ENCODE measurements at places on chromosomes 1 and 21.

DNA sequence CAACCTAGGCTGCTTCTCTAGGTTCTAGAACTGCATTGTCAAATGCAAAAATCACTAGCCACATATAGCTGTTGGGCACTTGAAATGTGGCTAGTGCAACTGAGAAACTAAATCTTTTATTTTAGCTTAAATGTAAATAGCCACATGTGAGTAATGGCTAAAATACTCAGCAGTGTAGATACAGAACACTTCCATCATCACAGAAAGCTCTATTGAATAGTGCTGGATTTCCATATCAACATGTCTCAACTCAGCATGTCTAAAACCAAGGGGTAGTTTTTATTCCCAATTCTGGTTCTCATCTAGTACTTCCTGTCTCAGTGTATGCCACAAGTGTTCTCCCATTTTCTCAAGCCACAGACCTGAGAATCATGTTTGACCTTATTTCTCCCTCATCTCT lies 7.5 kb upstream of the TP53BP2 start:
- DNase-seq: no peak

- no peak for DNase-seq
These were observed 248.9 kb downstream of the PLPP3 start for GRCh38 chr1:56330391-56331026.

GRCh38 chr1:205813755-205814058 lies 709 bp upstream of the SLC41A1 start:
- no peak for DNase-seq

DNA sequence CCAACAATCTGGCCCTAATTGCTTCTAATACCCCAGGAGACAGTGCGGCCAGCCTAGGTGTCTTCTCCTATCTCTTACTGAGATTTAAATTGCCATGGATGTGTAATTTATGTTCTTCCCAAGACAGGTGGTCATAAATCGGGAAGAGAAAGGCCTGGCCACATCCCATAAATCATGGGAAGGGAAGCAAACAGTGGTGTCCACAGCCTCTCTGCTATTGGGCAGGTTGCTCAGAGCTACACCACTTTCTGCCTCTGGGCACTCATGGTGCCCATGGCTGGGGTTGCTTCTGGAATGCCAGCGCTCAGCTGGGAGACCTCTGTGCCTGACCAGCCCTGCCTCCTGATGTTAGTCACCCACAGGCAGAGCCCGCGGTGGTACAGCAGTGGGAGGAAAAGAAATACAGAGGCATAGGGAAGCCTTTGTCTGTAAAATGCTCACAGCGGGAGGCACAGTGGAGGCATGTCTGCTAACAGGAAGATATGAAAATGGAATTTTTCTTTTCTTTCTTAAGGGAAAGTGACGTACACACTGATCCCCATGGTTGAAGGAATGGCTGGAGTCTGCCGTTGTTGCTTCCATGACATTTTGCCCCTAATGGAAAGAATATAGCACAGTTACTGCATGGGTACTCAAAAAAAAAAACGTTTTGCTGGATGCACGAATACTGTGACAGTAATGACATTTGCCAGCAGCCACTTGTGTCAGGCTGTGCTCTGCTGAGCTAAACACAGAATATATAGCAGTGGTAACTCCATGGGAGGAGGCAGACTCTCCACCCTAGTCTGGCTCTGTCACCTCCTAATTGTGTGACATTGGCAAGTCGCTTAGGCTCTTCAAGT lies 21.9 kb downstream of the MTARC1 start:
- DNase-seq: no peak

DNA sequence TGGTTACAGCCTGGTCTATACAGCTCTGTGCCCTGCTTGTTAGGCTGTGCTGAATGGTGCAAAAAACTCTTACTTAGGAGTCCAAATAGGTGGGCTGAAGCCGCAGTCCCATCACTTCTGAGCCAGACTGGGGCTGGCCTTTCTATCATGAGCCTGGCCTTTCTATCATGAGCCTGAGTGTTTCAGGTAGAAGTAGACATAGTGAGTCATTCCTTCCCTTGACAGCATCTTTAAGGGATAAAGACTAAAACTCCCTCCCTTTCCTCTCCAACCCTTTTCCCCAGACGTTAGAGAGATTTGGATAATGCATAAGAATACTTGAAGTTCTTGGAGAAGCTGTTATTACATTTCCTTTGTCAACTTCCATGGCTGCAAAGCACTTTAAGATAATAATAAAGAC lies 46.5 kb upstream of the PARP1 start:
- DNase-seq: no peak

DNA sequence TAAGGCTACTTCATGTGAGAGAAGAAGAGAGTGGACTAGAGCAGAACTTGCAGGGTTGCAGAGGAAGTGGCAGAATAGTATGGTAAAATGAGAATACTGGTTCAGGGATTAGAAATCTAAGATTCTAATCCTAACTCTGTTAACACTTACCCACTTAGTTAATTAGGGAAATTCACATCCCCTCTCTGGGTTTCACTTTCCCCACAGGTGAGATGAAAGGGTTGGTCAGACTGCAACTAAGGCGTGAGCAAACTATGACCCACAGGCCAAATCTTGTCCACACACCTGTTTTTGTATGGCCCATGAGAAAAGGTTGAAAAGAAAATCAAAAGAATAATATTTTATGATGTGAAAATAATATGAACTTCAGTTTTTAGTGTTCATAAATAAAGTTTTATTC lies 117.5 kb downstream of the MACF1 start:
- no peak for DNase-seq

DNA sequence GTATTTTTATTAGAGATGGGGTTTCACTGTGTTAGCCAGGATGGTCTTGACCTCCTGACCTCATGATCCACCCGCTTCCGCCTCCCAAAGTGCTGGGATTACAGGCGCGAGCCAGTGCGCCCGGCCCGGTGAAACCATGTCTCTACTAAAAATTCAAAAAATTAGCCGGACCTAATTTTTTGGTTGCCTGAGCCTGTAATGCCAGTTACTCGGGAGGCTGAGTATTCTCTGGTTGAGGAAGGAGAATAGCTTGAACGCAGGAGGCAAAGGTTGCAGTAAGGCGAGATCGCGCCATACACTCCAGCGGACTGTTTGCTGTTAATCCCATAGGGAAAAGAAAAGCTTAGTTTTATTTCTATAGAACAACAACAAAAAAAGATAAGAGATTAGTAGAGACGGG lies 29.9 kb upstream of the HJV start:
- DNase-seq: no peak

DNA sequence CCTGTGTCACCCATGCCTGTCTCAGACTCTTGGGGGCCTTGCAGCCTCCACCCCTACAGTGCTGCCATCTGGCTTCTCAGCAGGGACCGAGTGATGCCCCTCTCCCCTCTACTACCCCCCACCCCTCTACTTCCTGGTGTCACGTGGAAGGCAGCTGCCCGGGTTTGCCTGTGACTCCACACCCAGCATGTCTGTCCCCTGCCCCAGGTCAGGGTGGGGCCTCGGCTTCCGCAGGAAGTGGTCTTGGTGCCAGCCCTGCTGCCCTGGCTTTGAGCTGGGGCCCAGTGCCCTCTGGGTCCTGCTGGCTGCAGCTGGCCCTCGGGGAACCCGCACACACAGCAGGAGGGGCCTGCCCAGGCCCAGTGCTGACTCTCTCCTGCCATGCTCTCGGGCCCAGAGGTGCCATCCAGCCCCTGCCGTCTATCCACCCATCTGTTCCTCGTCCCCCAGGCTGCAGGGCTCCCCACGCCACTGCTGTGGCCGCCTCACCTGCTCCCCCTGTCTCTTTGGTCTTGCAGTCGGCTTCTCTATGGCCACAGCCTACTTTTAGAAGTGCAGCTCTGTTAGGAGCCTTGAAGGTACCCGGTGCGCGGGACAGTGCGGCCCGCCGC lies 24.0 kb downstream of the PLCH2 start:
- DNase-seq: no peak

DNA sequence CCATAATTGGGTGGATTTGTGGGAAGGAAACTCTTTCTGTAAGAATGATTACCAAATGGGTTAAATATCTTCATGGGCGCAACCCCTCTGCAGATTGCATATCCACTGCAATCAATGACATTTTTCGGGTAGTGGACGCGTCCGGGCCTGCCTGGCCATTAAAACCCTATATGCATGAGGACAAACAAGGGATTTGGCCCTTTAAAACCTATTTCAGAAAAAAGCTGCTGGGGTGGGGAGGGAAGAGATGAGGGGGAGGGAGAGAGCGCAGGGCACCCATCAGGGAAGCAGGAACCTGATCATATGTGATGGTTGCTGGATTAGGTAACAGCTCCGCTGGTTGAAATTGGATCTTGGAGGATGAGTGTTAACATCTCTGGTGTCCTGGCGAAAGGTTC lies 228.8 kb downstream of the PBX1 start:
- DNase-seq: no peak

DNA sequence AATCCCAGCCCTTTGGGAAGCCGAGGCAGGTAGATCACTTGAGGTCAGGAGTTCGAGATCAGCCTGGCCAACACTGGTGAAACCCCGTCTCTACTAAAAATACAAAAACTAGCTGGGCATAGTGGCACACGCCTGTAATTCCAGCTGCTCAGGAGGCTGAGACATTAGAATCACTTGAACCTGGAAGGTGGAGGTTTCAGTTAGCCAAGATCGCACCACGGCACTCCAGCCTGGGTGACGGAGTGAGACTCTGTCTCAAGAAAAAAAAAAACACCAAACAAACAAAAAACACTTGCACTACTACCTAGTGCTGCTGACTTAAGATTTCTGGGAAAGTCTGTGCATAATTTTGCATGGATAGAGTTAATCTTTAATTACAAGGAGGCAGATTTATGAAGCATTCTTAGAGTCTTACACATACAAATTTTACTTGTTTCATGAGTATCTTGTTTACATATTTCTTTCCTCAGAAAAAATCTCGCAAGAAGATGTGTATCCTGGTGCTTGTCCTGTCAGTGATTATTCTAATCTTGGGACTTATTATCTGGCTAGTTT lies 8.7 kb upstream of the PPP1R8 start:
- no peak for DNase-seq

DNA sequence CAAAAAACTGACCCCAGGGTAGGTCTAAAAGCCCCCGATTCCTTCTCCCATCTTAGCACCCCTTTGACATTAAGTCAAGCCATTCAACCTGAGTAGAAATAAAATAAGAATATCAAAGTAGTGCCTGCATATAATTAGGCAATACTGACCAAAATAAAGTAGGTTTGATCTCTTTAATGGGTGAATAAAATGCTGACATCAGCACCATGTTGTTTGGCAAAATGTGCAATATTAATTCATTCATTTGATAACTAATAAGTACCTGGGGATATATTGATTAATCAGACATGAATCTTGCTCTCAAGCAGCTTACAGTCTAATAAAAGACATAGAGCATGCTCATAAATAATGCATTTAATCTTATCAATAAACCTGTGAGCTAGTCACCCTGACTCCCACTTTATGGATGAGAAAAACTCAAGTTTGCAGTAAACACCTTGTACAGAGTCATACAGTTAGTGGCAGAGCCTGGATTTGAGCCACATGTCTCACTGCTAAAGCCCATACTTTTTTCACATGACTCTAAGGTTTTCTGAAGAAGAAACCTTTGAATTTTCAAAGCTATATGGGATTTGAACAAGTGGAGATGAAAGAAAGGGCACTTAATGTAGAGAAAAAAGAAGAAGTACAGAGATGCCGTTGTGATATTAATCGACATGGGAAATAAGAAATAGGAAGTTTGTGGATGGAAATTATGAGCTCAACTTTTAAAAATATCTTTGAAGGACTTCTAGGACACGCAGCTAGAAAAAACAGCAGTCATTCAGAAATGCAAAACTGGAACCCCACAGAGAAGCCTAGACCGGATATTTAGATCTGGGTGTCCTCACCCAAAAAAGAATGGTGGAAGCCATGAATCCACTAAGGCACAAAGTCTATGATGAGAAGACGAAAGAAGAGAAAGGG lies 183.9 kb downstream of the TOMM20 start:
- DNase-seq: no peak

GRCh38 chr1:156858555-156858956 lies 361 bp downstream of the INSRR start:
- no peak for DNase-seq

DNA sequence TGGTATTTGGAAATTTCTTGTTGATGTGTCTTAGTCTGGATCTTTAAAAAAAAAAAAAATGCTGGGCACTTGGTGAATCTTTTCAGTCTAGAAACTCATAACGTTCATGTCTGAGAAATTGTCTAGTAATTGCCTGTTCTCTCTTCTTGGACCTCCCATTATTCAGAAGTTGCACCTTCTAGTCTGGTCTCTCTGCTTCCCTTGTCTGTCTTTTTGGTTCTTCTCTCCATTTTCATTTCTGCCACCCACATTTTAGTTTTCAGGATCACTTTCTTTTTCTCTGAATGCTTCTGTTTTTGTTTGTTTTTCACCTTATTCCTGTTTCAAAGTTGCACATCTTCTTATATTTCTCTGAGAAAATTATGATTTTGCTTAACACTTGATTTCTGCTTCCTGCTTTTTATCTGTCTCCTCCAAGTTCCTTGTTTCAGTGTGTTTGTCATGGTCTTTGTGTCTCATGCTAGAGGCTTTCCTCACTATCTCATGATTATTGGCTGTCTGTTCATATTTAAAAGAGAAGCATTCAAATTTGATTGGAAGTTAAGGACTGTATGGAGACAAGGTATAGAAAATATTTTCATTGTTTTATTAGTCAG lies 21.3 kb downstream of the BACE2 start:
- DNase-seq: no peak

- DNase-seq: peak; percentile 15
These were observed at the start of gene SLC45A1 for GRCh38 chr1:8317647-8318381. SLC45A1 (plus strand) TSS chr1:8318114; CDS start chr1:8324330, 6,216 bp downstream.

DNA sequence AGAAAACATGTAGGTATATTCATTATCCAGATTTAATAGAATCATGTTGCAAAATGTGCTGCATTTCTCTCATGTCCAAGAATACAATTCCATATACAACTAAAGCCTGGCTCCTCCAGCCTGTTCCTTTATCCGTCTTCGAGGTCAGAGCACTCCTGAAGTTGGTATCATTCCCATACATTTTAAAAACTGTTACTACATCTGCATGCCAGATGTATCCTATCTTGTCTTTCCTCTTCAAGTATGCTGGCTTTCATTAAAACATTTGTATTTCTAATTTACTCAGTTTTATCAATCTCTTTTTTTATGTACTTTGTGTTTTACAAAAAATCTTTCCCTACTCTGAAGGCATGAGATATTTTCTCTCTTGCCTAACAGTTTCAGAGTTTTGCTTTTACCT lies 536.6 kb upstream of the USP24 start:
- no peak for DNase-seq

Data from pulmonary artery endothelial cell (primary cell).